Stimulated activated CD4-positive, alpha-beta T cell treated with anti-CD3 and anti-CD28 coated beads, Interleukin-12 subunit alpha, Interleukin-12 subunit beta, amount 100 ng/mL, for 24 hours (primary cell): ENCODE measurements at places on chromosomes 2 and 18.

- no peak for DNase-seq
Measured at GRCh38 chr2:58268685-58269084, 27.6 kb upstream of the FANCL start.

DNA sequence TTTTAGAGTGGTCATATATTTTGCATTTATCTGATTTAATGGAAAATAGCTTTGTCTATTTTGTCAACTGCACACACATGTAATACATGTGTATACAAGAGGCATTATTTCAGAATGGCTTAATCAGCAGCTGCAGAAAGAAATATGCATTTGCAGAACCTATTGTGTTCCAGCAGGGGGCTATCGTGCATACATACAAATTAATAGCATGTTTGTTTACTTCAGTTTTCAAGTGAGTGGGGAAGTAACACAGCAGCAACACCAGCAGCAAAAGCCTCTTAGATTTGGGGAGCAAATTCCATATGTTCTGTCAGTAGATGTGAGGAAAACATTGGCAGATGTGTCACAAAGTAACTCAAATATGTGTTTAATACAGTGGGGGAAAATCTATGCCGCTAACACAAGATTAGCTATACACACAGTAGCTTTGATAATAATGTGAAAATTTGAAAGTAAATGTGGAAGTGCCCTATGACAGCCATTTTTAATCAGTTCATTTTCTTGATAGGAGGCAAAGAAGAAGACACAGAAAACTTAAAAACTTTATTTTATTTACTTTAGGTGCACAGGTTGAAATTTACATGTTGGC, 218.1 kb downstream of the WDR7 start:
- DNase-seq: no peak

- DNase-seq: no peak
Measured at GRCh38 chr2:238158018-238158508, 707 bp upstream of the ERFE start.

- no peak for DNase-seq
Measured at GRCh38 chr18:7979714-7980113, 412.6 kb downstream of the PTPRM start.

DNA sequence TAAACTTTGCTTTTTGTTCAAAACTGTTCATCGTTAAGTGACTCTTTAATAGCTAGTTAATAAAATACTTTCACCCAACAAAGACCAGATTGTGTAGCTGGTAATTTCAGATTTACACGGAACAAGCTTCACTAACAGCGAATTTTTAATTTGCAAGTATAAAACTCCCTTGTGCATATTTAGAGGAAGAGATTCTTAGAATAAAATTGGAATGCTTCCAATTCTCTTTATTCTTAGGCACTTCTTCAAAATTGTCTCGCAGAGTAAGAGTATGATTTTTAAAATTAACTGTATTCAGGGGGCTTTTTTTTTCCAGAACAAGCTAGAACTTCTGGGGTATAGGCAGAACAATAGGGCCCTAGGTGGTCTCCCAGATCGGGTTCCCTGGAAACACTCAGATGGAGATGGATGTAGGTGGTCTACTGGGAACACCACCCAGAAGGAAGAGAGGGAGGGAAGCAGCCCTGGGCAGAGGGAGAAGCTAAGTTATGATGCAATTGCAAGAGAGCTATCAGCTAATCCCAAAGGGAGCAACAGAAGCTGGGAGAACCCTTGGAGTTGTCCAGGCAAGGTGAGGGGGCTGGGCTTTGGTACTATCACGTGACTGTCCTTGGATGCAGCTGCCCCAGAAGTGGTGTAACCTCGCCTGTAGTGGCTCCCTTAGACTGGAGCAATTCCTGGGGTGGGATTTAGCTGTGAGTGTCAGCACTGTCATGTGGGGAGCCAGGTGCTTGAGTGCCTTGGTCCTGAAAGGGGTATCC, 151.7 kb upstream of the ASB18 start:
- no peak for DNase-seq

GRCh38 chr2:216436383-216436782, 24.1 kb downstream of the SMARCAL1 start:
- no peak for DNase-seq

DNA sequence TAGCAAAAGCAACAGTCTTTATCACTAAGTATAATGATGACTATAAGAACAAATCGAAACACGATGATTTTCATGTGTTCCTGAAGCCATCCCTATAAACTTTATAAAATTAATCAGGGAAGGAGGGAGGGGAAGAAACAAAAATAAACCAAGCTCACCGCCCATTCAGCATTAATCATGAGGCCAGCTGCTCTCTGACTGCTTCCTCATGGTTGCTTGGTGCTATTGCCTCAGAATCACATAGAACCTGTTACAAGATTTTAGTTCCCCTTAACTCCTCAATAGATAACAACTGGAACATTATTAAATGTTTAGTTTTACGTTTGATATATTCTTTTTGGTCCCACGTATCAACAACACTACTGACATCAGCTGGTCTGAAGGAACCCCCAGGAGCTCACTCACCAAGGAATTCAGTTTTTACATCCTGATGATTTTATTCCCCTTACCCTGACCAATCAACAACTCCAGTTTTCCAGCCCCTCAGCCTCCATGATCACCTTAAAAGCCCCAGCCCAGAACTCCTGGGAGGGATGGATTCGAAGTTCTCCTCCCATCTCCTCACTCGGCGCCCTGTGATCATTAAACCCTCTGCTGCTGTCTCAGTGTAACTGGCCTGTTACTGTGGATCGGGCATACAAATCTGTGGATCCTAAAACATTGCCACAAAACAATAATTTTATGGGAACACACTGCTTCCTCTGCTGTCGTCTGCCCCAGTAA, 10.6 kb upstream of the HNRNPLL start:
- DNase-seq: no peak

- DNase-seq: no peak
Measured at GRCh38 chr2:128520340-128520739, 201.7 kb upstream of the HS6ST1 start.

DNA sequence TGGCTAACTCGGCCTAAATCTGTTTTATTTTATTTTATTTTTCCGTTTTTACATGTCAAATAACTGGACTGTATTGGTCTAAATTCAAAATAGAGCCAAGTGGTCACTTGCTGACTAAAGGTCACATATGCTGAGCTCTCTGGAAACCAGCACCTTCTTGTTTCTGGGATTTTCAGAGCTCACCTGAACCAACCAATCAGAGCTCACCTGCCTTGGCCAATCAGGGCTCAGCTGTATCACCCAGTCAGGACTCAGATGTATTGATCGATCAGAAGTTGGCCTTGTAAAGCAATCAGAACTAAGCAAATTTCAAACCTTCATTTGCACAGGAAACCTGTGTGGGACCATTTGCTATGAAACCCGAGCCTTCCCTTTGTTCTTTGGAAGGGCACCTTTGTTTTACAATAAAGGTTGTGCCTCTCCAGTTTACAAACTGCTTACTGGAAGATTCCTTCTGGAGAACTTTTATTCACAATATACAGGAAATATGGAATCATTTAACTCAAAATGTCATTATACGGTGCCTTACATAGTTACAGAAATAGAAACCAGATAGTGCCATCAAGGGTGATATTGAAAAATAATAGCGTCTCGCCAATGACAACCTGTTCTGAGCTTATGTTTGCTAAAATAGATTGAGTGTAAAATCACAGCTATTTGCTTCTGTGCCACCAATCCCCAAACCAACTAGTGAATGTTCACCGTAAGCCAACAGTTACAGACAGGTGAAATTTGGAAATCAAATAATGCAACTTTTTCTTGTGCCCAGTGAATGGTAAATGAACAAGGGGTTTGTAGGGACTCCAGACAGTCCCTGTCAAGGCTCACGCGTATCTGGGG, 17.3 kb upstream of the PSD4 start:
- no peak for DNase-seq

DNA sequence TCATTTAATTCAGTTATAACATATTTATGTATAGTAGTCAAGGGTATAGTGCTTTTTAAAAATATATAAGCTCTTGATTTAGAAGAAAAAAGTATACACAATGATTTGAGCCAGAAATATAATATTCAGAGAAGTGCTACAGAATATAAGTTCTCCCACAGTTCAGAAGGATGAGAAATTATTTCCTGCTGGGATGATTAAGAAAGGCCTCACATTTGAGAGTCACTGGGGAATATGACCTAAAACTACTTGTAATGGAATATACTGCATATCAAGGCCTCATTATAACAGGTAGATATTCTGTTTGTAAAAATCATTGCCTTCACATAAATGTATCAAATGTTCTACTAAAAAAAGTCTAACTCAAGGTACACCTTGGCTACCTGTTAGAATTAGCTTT, 203.5 kb downstream of the MBD2 start:
- no peak for DNase-seq

DNA sequence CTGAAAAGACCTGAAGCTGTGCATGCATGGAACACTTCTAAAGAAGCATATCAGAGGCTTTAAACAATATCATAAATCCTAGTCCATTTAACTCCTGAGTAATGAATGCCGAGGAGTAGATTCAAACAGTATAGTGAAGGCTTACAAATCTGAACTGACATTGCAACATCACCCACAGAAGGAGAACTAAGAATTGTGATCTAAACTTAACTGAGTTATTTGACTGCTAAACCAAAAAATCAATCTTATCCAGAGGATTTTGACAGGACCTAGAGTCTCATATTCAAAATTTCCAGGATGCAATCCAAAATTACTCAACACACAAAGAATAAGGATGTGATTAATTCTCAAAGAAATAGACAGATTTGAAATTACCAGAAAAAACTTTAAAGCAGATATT, 181.0 kb downstream of the SLC39A10 start:
- DNase-seq: no peak

GRCh38 chr2:225104321-225104720, 62.1 kb upstream of the DOCK10 start:
- no peak for DNase-seq

- no peak for DNase-seq
Measured at GRCh38 chr2:74831693-74832530, 2.0 kb upstream of the HK2 start.

GRCh38 chr18:23143016-23143814, 7.9 kb downstream of the CABLES1 start:
- no peak for DNase-seq

DNA sequence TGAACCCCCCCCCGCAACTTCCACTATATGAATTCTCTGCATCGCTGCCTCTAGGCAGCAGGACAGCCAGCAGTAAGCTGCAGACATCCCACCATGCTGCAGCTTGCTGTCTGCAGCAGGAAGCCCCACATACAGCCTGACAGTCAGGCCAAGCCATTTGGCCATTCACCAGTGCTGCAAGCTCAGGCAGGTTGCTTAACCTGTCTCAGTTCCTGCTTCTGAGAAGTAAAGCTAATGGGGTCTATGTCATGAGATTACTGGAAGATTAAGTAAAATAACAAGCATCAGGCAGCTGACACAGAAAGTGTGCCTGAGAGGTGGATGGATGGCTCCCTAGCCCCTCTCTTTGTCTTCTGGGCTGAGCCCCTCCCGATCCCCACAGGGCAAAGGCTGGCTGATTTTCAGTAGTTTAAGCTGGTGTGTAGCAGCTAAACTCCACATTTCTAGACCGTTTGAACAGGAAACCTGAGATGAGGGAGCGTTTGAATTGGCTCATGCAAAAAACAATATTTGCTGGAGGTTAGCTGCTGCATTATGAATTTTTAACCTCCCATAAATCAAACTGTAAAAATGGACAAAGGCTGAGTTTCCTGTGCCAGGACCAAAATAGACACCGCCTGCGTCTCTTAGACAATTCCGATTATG, 193.8 kb upstream of the ARL4C start:
- DNase-seq: no peak

DNA sequence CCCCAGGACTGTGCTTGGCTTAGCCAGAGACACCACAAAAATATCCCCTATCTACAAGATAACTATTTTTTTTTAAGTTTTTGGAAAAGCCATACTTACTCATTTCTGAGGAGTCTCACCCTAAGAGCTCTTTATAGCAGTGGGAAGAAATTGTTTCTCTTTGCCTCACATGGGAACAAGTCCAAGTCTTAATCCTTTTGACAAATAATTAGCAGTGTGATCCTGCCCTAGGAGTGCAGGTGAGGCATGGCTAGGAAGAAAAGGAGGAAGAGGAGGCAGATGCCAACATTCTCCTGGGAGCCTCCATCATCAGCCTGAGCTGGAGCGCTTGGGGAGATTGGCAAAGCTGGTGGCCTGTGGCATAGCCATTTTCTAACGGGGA, 115.6 kb downstream of the STPG4 start:
- no peak for DNase-seq

DNA sequence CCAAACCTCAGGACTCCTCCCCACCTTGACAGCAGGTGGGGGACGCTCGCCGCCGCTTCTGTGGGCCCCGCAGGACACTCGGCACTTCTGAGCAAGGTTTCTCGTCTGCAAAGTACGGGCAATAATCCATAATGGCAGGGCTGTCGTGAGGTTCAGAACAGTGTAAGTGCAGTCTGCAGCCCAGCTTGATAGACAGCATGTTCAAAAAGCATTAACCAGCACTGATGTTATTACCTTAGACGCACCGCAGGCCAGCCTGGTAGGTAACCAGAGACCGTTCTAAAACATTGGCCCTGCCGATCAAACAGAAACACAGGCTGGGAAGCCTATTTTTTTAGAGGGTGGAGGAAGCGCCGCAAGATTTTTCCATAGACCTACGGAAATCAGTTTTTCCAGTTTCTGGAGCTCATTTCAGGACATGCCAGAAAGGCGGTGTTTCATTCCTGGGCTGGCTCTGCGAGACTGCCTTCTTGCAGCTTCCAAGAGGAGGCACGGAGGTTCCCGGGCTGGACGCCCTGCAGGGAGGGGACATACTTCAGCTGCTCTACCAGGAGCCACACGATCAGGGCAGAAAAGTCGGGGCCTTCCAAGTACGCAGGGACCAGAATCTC, 148.7 kb downstream of the TPO start:
- DNase-seq: no peak

- DNase-seq: no peak
Measured at GRCh38 chr2:143968860-143969259, 551.1 kb downstream of the ZEB2 start.

DNA sequence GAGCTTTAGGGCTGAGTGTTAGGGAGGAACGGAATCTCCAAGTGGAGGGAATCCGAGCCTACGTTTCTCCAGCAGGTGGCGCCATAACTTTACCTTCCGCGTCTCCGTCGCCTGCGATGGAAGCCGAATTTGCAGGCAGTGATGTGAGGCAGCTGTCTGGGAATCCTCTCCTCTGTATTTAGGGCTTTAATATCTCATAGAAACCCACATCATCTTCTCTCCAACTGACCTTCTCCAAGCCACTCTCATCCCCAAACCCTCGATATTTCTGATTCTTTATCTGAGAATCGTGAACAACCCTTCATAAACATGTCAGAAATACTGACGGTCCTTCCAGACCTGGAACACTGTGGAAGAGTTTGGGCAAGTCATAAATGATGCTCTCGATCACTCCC, 27.5 kb downstream of the SIX2 start:
- DNase-seq: peak; percentile 50

- DNase-seq: no peak
Measured at GRCh38 chr18:77178559-77178958, 46.0 kb upstream of the MBP start.

GRCh38 chr18:12577848-12578247, 80.1 kb downstream of the SPIRE1 start:
- no peak for DNase-seq
